ENCODE measurements at places on chromosomes 7 and 10.

- no peak for DNase-seq
These were observed at the start of gene CACNA2D1 for GRCh38 chr7:82443547-82444219. Gene CACNA2D1, minus strand, starts transcription at chr7:82443777.

DNA sequence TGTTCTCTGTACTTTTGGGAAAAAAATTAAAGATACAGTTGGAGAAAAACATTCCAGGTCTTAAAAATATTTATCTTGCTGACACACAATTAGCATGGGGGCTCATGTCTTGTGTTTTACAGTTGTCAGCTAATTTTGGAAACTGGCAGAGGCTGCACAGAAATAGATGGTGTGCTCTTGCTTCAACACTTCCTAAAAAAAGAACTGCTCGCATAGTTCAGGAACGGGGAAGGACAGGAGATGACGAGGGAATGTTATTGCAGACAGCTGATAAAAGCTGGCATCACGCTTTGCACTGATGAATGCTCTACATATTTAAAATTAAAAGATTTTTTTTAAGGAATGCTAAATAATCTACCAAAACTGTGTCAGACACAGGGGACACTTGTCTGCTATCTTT lies 103.5 kb upstream of the CELF2 start:
- no peak for DNase-seq

- DNase-seq, result no peak
These were observed 564.3 kb upstream of the SORCS1 start for GRCh38 chr10:107728807-107729206.

DNA sequence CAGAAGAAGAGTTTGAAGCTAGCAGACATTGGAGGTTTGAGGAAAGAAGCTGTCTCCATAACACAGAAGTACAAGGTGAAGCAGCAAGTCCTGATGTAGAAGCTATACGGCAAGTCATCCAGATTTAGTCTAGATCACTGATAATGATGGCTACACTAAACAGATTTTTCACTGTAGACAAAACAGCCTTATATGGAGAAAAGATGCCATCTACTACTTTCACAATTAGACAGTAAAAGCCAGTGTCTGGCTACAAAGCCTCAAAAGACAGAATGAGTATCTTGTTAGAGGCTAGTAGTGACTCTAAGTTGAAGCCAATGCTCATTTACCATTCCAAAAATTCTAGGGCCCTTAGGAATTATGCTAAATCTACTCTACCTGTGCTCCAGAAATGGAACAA lies 85.1 kb downstream of the SNX13 start:
- no peak for DNase-seq

GRCh38 chr7:10022480-10022879 lies 951.2 kb upstream of the PHF14 start:
- DNase-seq, result no peak
